ENCODE measurements at places on chromosomes 12 and 14.

- DNase-seq: no peak
These were observed 2.3 kb upstream of the ZNF384 start for GRCh38 chr12:6691473-6691872.

DNA sequence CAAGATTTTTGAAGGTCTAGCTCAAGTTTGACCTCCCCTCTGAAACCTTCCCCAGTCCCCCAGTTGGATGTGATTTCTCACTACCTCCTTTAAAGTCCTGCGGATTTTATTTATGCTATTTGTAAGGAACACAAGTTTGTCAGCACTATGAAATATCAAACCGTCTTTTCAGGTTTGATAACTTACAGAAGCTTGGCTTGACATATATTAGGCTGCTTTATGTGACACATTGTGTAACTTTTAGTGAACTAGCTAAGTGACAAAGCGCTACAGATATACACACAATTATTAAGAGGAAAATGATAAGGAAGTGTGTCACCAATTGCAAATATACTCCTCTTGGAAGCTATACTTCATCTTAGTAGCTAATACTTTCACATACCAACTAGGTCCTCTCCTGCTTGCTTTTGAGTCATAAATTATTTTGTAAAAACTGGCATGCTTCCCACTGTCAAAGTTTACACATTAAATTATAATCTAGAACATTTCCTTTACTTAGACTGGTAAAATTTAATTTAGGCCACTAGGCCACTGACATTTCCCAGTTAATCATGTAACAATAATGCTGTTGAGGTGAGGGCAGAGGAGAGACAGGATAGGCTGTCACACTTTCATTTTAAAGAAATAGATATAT, 149.5 kb downstream of the TMTC3 start:
- no peak for DNase-seq

DNA sequence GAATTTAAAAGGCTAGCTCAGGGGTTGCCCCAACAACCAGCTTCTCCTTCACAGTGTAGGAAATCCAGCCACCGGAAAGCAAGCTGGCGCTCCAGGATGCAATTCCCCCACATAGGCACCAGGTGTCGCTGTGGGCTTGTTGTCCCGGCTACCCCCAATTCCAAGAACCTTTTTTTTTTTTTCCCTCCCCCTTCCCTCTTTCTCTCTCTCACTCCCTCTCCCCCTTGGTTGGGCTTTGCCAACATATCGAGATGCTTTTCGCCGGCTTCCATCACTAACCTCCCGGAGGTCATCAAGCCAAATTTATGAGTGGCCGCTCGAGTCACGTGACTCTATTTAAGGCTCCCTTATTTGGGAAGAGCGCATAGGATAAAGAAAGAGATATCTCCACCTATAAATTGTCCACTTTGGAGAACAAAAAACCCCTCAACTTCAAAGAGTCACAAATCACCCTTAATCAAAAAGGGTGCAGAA, at the start of gene HOXC5:
Gene HOXC5, plus strand, starts transcription at position 424 of the 474 bp plus-strand sequence. CDS start 73 bp downstream, outside the sequence.
- peak; percentile 63 for DNase-seq

GRCh38 chr12:53191096-53191884, 10.6 kb upstream of the CSAD start:
- DNase-seq: no peak

DNA sequence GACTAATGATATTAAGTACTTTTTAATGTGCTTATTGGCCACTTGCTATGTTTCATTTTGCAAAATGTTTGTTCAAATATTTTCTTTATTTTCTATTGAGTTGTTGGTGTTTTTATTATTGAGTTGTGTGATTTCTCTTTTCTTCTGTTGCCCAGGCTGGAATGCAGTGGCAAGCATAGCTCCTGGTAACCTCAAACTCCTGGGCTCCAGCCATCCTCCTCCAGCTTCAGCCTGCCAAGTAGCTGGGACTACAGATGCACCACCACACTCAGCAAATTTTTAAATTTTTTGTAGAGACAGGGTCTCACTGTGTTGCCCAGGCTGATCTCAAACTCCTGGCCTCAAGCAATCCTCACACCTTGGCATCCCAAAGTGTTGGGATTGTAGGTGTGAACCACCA, 199.2 kb downstream of the NOVA1 start:
- DNase-seq: no peak

DNA sequence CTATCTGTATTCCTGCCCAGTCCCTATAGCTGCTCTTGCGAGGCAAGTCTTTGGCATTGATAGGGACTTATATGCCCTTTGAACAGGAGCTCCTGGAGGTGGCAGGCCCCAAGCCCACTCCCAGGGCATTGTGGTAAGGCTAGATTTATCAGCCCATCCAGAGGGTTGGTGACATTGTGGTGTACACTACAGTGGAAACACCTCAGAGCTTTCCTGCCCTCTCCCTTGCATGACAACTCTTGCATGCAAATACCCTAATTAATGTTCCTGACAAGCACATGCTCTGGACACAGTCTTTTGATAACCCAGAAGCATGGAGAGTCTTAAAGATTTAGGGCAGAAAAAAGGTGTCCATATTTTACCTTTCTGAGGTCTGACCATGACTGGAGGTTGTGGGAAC, 815 bp upstream of the RIPK3 start:
- DNase-seq: no peak

GRCh38 chr14:77301103-77301502, 19.6 kb downstream of the POMT2 start:
- DNase-seq: peak; percentile 89

- peak; percentile 42 for DNase-seq
These were observed 5.7 kb downstream of the NTF3 start for GRCh38 chr12:5437589-5437988.

- DNase-seq: no peak
These were observed at the start of gene HOXC4 for GRCh38 chr12:54053751-54054741. HOXC4 (plus strand) TSS chr12:54053835; CDS start chr12:54053923, 88 bp downstream.

DNA sequence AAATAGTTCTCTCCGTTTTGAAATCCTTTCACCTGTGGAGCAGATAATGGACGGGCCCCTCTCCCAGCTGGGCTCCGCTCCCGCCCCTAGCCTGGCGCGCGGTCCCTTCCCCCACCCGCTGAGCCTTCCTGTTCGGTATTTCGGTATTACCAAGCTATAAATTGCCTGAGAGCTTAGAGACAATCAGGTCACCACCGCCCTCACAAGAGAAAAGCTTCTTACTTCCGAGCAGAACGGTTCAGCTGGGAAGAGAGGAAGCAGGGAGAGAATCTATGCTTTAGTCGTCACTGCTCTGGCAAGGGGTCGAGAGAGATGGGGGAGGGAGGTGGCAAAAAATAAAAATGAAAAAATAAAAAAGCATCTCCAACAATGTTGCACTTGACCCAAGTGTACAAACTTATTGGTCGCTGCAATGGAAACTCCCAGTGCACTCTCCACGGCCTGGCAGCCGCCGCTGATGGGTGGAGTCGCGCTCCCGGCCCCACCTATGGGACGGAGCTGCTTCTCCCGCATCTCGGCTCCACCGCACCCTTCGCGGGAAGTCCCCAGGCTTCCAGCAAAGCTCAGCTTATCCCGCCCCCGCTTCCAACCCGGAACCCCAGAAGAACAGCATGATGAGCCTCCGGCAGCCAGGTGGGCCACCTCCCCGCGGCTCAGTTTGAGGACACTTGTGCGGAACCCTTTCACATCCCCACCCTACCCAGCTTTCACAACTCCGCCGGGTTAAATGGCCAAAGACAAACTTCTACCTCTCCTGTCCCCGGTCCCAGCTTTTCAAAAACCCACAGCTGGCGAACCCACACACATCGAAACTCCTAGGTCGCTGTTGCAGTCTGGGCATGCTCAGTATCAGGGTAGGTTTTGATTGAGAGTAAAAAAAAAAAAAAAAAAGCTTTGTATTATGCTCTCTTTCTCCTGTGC, 832 bp upstream of the SYT1 start:
- peak; percentile 77 for DNase-seq

DNA sequence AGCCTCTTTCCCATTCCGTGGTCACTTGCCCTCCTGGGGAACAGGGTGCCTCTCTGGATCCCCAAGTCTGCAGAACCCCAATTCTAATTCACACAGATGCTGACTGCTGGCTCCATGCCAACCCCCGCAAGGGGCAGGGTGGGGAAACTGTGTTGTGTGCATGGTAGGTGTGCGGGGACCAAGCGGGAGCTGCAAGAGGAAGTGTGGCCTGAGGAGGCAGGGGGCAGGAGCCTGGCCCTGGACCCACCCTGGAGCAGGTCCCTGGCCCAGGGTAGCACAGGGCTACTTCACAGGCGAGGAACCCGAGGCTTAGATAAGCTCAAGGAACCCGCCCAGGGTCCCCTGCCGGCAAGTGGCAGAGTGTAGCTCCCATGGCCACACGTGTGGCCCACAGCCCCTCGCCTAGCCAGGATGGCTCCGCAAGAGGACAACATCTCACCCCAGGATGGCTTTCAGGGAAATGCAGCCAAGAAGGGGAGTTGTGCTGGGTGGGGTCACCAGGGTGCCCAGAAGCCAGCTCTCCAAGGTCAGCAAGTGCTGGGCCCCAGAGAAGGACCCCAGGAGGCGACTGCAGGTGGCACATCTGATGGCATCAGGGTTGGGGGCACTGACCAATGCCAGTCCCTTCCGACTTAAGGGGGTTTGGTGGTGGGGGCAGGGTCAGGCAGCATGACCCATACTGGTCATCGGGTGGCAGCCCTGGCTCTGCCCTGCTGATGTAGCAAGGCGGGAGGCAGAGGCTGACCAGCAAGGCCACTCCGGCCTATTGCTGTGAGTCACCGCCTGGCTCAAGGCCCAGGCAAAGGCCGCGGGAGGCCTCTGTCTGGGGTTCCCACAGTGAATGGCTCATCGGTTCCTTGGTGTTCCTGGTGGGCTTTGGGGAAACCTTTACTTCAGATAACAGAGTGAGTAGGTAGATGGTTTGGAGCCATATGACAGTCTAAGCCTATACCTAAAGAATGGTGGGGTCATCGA, 37.3 kb upstream of the EML1 start:
- peak; percentile 90 for DNase-seq

- no peak for DNase-seq
These were observed 579.1 kb downstream of the TMTC2 start for GRCh38 chr12:83265808-83266207.

DNA sequence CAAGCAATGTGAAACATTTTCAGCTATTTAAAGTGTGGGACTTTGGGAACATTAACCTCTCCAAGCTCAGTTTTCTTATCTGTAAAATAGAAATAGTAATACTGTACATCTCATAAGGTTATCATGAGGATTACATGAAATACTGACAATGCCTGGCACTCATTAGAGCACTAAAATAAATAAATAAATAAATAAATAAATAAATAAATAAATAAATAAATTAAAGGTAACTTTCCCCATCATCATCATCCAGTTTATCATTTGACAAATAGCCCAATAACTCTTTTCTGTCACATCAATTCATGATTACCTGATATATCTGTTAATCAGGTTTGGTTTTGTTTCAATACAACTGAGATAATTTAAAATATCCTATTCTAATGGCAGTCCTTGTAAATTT, 48.5 kb downstream of the EFCAB11 start:
- no peak for DNase-seq

GRCh38 chr12:88298014-88298682, 156.0 kb downstream of the TMTC3 start:
- no peak for DNase-seq

GRCh38 chr14:73889376-73889775, 2.7 kb downstream of the ZNF410 start:
- DNase-seq: no peak

DNA sequence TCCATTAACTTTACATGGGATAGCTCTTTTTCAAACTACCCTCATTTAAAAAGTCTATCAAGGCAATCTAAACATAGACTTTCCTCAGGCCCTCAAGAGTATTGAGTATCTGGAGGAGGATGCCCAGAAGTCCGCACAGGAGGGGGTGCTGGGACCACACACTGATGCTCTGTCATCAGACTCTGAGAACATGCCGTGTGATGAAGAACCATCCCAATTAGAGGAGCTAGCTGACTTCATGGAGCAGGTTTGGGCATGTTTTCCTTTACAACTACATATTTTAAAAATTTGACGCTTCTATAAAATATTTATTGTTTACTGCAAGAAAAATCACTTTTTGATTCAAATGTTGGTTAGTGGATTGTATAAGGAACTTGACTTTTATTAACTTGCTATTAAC, 93.5 kb downstream of the EP400 start:
- DNase-seq: no peak

GRCh38 chr12:4648104-4648500, 749 bp downstream of the AKAP3 start:
- DNase-seq: no peak

- DNase-seq: no peak
These were observed 16.0 kb downstream of the LRTM2 start for GRCh38 chr12:1836241-1836803.

DNA sequence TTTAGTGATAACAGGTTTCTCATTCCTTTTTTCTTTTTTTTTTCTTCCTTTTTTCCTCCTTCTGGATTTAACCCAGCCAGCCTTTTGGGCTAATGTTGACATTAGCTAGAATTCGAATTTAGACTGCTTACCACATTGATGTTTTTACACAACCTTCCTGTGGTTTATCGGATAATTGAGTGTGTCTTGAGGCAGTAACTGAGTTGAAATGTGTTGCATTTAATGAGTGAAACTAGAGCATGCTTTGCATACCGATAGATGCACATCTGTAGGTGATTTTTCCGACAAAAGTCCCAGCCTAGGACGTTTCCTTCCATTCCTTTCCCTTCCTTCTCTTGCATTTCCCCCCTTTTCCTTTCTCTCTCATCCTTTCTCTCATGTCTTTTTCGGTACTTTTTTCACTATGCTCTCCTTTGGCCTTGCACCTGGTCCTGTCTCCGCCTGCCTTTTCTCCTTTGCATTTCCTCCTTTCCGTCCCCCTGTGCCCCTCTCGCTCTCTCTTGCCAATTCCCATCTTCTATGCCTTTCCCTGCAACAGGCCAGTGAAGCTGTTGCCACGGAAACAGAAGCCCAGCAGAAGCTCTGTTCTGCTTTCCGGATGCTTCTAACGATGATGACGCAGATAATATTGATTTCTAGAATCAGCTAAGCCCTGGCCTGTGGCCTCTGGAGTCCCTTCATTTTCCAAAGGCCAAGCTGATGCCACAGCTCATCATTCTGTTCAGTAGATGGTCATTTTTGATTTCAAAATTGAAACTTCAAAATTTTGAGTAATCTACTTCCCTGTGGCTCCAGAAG, 76.1 kb downstream of the SLC25A47 start:
- no peak for DNase-seq

- DNase-seq: no peak
These were observed 38.6 kb downstream of the GARIN6 start for GRCh38 chr12:99686142-99686541.

Data from lung microvascular endothelial cell (primary cell).